Stimulated activated CD4-positive, alpha-beta T cell treated with anti-CD3 and anti-CD28 coated beads, Interleukin-4, amount 100 ng/mL, for 4 hours (primary cell): ENCODE measurements at places on chromosomes 13 and 19.

DNA sequence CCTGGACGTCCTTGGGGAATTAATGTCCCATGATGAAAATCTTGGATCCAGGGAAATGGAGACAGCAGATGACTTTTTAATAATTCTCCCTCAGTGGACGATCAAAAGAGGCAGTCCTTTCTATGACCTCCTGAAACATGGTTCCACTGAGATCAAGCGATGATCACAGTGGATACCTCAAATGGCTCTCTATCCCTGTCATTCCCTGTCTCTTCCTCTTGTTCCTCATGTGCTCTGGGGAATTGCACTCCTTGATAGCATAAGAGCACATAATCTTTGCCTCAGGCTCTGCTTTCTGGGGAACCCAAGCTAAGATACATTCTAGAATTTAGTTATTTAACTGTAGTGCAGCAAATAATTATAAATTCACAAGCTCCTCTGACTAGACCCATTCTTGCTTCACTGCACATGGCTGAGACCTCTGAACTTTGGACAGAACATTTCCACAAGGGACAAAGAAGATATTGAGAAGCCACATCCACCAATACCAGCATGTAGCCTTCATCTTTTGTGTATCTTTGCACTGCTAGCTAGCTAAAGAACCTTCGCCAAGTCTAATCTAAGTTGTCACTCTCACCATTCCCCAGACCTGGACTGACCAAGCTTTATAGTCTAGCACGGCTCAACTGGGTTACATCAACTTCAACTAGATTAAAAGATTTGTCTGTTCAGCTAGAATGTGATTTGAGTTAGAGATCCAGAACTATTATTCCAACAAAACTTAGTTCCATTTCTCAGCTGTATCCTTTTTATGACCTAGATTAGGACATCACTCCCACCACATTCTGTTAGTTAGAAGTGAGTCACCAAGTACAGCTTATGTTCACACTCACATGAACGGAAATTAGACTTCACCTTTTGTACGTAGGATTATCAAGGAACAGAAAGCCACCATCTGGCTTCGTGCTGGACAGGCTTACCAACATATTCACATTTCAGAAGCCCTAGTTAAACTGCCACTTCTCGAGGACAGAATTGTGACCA is 142.7 kb downstream of the SUCLA2 start:
- DNase-seq, result no peak

DNA sequence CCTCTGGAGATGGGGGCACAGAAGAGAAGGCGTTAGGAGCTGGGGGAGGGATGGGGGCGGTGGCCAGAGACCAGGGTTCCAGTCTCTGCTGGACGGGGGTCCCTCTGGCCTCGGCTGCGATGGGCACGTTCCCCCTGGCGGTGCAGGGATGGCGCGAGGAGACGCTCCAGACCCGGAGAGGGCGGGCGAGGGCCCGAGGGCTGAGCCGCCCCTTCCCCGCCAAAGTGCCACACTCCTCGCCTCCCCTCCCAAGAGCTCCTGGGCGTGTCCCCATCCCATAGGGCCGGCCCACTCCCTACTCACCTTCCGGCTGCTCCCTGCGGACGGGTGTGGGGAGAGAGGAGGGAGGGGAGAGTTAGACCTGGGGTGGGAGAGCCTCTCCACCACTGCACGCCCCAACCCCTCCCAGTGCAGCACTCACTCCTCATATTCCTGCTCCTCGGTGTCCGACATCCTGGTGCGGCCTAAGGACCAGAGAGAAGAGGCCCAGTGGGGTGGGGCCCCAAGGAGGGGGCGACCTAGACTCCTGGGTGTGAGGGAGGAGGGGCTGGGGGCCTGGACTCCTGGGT is 2.2 kb downstream of the TNNT1 start:
- no peak for DNase-seq

DNA sequence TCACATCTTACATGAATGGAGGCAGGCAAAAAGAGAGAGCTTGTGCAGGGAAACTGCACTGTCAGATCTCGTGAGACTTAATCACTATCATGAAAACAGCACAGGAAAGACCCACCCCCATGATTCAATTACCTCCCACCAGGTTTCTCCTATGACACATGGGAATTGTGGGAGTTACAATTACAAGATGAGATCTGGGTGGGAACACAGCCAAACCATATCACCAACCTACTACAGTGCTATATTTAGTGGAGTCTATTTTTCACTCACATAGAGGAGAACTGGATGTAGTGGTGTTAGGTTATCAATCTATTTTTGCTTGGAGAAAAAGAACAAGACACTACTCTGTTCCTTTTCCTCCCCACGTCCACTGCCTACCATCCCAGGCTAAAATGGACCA is 276.6 kb downstream of the KCTD12 start:
- no peak for DNase-seq

DNA sequence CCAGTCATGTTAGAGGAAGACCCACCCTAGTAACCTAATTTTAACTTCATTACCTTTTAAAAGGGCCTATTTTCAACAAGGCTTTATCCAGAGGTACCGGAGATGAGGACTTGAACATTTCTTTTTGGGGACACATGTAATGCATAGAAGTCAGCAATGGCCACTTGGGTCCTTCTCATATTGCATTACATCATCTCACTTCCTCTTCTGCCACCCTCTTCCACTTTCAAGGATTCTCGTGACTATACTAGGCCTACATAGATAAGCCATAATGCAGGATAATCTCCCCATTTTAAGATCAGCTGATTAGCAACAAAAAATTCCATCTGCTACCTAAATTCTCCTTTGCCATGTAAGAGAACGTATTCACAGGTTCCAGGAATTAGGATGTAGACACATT is 557.2 kb downstream of the KCTD12 start:
- DNase-seq, result no peak

DNA sequence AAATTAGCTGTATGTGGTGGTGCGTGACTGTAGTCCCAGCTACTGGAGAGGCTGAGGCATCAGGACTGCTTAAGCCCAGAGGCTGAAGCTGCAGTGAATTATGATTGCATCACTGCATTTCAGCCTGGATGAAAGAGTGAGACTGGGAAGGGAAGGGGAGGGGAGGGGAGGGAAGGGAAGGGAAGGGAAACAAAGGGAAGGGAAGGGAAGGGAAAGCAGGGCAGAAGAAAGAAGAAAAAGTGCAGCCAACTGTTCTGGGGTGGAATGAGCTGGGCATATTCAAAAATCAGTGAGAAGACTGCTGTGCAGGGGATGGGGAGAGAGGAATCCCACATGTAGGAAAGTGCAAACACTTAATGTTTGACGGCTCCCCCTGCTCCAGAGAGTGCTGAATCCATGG is 905.5 kb downstream of the UQCRFS1 start:
- DNase-seq, result no peak

GRCh38 chr13:20258208-20258962 is 26.3 kb upstream of the GJB6 start:
- no peak for DNase-seq
